Stimulated activated CD8-positive, alpha-beta memory T cell treated with anti-CD3 and anti-CD28 coated beads, Interleukin-4, amount 100 ng/mL, for 24 hours (primary cell): ENCODE measurements at places on chromosomes 5 and 9.

GRCh38 chr9:104080983-104081382 is 13.1 kb upstream of the SMC2 start:
- DNase-seq: no peak

DNA sequence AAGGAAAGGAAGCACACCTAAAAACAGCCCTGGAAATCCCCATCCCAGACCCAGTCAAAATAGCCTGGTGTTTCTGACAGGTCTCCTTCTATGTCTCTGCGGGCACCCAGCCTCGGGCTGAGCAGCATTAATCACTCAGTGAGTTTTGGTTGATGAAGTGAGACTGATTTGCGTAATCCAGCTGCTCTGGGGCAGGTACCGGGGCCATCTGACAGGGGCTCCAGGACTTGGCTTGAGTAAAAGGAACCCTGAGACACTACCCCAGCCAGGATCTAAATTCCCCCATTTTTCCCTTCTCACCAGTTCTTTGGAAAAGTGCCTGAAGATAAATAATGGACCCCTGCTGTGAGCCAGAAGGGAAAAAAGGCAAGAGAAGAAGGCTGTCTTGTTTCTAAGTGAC is 596 bp downstream of the SLC28A3 start:
- no peak for DNase-seq

GRCh38 chr9:124852121-124852828 is 985 bp upstream of the WDR38 start:
- DNase-seq: no peak

DNA sequence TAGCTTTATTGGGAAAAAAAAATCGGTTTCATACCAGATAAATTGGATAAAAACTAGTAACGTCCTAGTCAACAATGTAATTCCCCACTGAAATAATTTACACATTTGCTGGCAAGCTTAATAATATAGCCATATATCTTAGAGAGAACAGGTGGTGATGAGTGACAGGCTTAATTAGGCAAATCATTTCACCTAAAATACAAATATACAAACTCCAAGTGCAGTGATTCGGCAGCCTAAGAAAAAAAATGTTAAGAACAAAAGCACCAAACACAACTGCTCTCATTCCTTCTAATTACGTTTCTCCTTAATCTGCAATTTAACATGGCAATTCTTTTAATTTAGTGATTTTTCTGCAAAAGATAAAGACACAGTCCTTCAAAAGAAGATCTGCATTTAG is 56.0 kb upstream of the SLC25A51 start:
- DNase-seq: no peak
